ENCODE measurements at places on chromosomes 16 and 17.

DNA sequence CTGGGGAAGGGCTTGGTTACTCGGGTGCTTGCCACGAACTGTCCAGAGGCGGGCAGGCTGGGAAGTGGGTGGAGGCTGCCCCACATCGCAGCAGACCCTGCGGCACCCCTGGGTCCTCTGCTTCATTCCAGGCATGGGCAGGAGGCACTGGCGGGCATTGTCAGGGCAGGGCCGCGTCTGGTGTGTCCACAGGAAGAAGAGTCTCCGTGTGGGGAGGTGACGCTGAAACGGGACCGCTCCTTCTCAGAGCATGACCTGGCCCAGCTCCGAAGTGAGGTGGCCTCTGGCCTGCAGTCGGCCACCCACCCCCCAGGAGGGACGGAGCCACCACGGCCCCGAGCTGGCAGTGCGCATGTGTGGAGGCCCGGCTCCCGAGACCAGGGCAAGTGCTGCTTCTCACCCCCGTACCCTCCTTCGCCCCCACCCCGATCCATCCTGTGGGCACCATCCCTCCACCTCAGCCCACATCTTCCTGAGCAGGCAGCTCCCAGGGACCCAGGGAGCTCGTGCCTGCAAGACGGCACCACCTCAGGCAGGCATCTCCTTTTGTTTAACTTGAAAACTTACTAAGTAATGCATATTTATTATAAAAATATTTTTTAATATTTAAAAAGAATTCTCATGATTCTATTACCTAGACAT lies 14.3 kb upstream of the TCF25 start:
- DNase-seq = no peak

- DNase-seq = no peak
These were observed 88.8 kb upstream of the TNRC6C start for GRCh38 chr17:77869665-77870132.

DNA sequence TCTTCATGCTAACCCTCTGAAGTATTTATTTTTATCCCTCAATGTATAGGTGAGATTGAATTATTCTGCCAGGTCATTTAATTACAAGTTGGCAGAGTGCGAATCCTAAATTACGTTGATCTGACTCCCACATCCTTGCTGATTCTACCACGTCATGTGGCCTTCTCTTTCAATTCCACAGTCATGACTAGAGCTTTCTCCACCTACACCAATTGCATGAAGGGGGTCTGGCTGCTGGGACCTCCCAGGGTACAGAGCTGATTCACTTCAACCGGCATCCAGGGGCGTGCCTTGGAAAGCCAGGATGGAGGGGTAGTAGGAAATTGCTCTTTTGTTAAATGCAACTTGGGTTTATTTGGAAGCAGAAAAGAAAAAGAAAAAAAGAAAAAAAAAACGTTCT lies 41.1 kb upstream of the CDH13 start:
- DNase-seq = peak; percentile 27

- DNase-seq = no peak
These were observed 63.8 kb downstream of the MFSD11 start for GRCh38 chr17:76801706-76802105.

DNA sequence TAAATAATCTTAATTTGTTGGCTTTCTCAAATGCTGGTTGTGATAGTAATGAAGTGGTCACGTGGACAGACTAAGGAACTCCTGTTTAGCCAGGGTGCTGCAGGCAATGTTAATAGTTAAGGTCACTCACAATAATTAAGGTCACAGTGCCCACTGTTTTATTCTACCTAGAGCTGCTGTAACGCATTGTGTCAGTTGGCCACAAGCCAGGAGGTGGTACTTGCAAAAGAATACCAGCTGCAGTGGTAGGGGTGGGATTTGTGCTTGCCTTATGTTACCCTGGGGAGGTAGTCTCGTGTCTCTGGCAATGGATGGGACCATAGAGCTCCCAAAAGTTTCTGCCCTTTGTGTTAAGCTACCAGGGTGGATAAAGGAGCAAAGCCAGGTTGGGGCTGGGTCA lies 969.1 kb upstream of the CDH8 start:
- no peak for DNase-seq

GRCh38 chr17:76625496-76625895 lies 18.1 kb downstream of the ST6GALNAC1 start:
- DNase-seq = no peak

DNA sequence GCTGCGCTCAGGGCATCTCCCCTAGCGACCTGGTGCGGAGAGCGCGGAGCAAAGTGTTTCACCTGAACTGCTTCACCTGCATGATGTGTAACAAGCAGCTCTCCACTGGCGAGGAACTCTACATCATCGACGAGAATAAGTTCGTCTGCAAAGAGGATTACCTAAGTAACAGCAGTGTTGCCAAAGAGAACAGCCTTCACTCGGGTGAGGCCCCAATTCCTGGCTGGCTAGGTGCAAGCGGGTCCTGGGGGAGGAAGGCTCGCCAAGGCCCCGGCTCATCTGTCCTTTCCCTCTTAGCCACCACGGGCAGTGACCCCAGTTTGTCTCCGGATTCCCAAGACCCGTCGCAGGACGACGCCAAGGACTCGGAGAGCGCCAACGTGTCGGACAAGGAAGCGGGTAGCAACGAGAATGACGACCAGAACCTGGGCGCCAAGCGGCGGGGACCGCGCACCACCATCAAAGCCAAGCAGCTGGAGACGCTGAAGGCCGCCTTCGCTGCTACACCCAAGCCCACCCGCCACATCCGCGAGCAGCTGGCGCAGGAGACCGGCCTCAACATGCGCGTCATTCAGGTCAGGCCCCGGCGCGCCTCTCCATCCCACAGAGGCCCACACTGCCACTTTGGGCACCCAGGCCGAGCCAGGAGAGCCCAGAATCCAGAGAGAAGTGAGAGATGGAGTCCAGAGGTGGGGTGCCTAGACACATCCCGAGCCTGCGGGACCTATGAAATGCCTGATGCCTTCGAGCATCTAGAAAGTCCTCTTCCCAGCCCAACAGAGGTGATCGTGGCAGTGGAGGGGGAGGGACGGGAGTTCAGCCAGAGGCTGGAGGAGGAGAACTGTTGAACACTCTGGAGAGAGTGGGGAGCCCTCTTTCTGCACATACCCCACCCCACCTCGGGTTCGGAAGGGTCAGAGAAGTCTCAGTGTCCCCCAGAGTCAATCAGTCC lies 3.3 kb downstream of the LHX1 start:
- DNase-seq = no peak

- no peak for DNase-seq
These were observed 683.7 kb upstream of the SALL1 start for GRCh38 chr16:51834794-51835193.

GRCh38 chr17:38673707-38674013 lies 1.1 kb downstream of the EPOP start:
- DNase-seq = no peak

GRCh38 chr17:353213-353837 lies 718 bp upstream of the RPH3AL start:
- no peak for DNase-seq

- no peak for DNase-seq
These were observed 5.9 kb downstream of the RNF222 start for GRCh38 chr17:8391711-8392110.

- DNase-seq = no peak
These were observed 28.3 kb upstream of the ST6GALNAC1 start for GRCh38 chr17:76671912-76672262.

- no peak for DNase-seq
These were observed 50.6 kb downstream of the NTN1 start for GRCh38 chr17:9071811-9072498.

GRCh38 chr16:83994087-83994486 lies 26.0 kb downstream of the NECAB2 start:
- DNase-seq = peak; percentile 60

- no peak for DNase-seq
These were observed 4.5 kb upstream of the TCAP start for GRCh38 chr17:39660397-39661385.

DNA sequence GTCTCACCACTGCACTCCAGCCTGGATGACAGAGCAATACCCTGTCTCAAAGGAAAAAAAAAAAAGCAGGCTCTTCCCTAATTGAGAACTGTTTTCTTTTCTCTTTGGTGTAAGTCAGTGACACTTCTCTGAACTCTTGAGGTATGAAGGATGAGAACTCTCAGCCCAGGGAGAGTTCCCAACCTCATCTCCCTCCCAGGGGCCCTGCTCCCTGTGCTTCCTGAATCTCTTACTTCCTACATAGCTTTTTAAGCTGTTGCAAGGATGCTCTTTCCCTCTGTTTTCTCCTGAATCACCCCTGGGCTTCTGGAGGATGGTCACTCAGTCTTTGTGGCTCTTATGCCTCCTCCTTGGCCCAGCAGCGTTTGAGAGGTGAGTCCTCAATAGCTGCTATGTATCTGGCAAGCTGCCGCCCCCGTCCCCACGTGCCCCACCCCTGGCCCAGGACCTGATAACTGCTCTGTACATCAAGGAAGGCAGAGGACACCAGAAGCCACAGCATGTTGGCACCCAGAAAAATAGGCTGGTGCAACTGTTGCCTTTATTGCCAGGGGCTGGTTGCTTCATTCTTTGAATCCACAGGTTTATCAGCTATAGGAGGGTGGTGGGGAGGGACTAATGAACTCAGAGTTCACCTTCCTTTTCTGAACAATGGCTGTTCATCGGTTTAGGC lies 24.0 kb downstream of the IGF2BP1 start:
- no peak for DNase-seq

GRCh38 chr16:19179546-19180490 lies 11.8 kb downstream of the SYT17 start:
- peak; percentile 53 for DNase-seq

GRCh38 chr17:17819561-17819995 lies 17.2 kb downstream of the SREBF1 start:
- peak; percentile 87 for DNase-seq

DNA sequence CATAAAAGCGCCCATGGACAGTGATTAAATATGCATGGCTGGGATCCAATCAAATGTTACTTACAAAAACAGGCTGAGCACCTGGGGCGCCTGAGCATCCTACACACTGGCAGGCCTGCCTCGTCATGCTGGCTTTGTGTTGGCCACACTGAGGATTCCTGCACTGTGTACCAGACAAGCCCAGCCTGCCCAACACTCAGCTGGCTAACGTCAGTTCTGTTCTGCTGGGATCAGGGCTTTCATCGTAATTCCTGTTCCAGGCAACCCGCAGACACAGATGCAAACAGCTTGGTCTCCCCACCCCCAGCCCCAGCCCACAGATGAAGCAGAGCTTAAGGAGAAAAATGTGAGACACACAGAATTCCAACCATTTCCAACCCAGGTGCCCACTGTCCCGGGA lies 30.7 kb downstream of the PIMREG start:
- DNase-seq = no peak

DNA sequence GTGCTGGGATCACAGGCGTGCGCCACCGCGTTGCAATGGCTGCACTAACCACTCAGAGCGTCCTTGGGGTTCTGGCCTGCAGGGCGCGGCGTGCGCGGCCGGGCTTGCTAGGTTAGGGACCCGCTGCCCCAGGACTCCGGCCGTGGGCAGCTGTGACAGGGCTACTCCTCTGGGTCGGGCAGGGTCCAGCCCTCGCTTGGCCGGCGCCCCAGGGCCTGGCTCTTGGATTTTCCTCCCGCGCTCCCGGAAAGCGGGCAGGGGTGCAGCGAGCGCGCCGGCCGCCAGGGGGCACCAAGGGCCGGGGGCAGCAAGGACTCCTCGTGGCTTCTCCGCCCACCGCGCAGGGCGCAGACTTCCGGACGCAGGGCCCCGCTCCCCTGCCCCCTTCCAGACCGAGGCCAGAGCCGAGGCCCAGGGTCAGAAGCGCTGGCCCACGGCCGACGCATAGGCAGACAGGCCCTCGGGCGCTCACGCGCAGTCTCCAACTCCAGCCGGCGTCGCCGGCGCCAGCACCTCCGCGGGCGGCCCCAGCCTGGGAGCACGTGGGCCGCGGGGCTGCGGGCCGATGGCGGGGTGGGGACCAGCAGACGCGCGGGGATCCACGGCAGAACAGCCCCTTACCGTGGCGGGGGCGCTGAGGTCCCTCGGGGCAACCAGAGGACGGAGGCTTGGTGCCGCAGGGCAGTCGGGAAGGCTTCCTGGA lies 355 bp downstream of the TLE7 start:
- DNase-seq = no peak

GRCh38 chr17:33099252-33099651 lies 107.6 kb downstream of the SPACA3 start:
- no peak for DNase-seq

- DNase-seq = no peak
These were observed 8.0 kb downstream of the HS3ST3A1 start for GRCh38 chr17:13593757-13594156.

GRCh38 chr16:54938212-54939028 lies 7.8 kb downstream of the IRX5 start:
- DNase-seq = no peak

DNA sequence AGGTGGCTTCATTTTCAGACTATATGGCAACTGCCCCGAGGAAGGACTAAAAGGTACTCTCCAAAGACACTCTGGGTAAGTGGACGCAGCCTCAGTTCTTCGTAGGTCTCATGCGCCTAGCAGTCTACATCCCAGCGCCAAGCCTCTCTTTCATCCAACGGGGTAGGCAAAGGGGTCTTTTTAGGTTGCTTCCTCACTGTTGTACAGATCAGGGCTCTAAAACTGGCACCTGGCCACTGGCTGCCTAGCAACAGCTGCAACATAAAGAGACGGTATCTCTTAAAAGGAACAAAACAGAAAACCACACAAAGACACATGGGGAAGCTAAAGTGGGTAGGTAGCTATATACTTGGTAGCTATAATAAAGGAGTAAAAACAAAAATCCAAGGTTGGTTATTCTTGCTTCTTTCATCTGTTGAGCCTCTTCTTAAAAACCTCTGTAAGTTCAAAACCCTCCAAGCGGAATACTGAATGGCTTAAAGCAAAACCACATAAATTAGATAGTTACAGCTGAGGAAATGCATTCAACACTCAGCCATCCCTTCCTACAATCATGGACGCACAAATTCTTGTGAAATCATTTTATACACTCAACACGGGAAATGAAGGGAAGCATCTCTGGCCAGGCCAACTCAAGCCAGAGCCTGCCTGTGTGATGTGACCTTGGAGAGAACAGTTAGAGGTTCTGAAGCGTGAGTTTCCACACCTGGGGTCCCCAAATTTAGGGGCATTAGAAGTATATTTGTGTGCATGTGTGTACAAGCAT lies 22.7 kb downstream of the CYTH1 start:
- no peak for DNase-seq

GRCh38 chr16:72569677-72570076 lies 397.7 kb upstream of the PMFBP1 start:
- no peak for DNase-seq

Data from urothelium cell line (cell line).